ENCODE measurements at places on chromosomes 3 and 15.
A peak's percentile ranks its signal among the peaks of the same experiment; 100 is the strongest.

DNA sequence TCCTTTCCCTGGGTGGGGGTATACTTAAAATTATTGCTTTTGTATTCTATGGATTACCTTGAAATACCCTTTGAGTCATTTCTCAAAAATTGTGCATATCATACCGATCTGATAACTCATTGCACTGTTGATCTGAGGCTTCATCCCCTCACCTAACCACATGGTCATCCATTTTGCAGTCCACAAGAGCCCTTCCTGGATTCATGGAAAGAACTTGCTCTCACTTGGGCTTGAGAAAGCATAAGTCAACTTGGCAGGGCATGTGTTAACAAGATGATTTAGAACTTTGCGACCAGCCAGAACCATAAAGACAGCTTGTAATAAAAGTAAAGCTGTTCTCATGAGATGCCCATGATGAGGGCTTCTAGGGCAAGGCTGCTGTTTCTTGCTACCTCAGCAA is 22.2 kb downstream of the MME start:
- no peak for DNase-seq
- no peaks in the 10 kb centered on the region for H3K36me3 ChIP-seq
- peak overlapping the region; percentile 56 for H3K27ac ChIP-seq
- peaks cover 25% of the 10 kb centered on the region for H3K4me1 ChIP-seq
- no peak overlapping the region for H3K4me3 ChIP-seq

DNA sequence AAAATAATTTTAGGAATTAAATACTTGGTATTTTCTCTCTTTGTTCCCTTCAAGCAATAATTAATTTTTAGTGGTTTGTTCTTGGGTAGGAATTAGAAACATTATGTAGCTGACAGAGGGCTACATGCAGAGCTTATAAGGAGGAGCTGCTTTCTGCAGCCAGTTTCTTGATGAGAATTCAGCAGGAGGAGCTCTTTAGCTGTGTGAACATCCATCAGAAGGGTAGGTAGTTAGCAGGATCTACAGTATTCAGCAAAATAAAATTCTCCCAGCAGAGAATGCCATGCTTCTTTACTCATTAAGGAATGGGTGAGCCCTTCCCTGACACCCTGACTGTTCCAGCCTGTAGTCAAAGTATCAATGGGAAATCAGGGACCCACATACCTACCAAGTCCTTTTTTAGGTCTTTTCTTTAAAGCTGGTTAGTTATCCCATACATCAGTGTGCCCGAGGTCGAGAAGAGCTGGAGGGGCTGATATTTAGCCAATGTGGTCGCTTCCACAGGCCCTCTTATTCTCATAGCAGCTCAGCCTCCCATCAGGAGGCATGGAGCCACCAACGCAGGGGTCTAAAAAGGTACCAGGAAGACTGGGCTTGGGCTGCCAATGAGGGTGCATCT is 54.0 kb downstream of the KCNAB1 start:
- H3K4me3 ChIP-seq: no peak overlapping the region
- H3K36me3 ChIP-seq: no peaks in the 10 kb centered on the region
- DNase-seq: no peak
- peaks cover 1% of the 10 kb centered on the region for H3K27me3 ChIP-seq
- peaks cover 10% of the 10 kb centered on the region for H3K4me1 ChIP-seq

DNA sequence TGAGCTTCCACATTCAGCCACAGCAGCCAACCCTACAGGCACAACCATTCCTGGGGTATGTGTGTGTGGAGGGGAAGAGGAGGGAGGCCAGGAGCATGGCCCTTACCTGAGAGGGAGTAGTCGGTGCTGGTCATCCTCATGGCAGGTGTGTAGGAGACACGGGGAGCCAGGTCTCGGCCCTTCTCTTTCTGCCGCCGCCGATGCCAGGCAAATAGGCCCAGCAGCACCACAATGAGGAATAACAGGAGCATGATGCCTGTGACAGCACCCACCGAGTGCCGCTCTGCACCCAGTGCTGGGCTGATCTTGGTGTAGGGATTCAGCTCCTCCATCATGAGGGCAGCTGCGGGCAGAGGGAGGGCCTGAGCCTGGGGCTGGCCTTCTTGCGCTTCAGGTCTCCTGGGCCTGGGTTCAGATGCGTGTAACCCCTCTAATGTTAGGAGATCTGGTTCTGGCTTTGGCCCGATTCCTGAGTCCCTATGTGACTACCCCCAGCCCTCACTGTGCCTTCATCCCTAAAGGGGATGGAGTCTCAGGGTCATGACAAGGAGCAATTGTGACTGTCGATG is 44.4 kb downstream of the RAB11A start:
- H3K36me3 ChIP-seq: no peaks in the 10 kb centered on the region
- no peak overlapping the region for H3K27ac ChIP-seq
- H3K27me3 ChIP-seq: peaks cover 4% of the 10 kb centered on the region

DNA sequence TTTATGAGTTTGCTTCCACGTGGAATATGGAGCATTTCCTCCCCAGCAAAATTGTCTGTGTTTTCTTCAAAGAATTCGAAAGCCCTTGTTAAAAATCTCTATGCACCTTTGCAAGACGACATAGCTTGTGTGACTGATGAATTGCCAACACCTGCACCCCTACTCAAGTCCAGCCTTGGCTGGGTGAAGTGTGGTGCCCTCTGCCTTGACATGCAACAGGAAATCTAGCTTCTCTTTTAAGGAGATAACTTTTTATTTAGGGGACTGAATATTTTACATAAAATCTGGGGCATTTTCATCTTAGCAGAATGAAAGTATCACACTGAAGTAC is 647 bp downstream of the HMG20A start:
- H3K36me3 ChIP-seq: peaks cover 5% of the 10 kb centered on the region
- H3K4me1 ChIP-seq: peaks cover 29% of the 10 kb centered on the region
- no peak for DNase-seq
- H3K27ac ChIP-seq: peak overlapping the region; percentile 98
- H3K4me3 ChIP-seq: peak overlapping the region; percentile 98

DNA sequence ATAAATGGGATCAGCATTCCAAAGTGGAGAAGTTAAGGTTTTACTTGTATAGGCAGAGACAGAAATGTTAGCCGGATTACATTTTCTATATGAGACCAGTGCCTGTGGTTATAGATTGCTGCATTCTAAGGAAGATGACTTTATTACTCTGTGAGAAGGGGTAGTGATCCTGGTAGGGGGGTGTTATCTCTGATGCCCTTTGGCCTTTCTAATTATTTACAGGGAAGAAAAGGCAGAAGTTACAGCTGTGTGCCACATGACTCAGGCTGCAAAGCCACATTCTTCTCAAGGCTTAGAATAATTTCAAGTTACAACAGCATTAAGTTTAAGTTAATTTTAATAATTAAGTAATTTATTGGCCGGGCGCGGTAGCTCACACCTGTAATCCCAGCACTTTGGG is 2.2 kb upstream of the TMC3 start:
- no peaks in the 10 kb centered on the region for H3K27me3 ChIP-seq
- no peak overlapping the region for H3K27ac ChIP-seq
- no peak for DNase-seq
- H3K36me3 ChIP-seq: no peaks in the 10 kb centered on the region
- H3K4me3 ChIP-seq: no peak overlapping the region
- H3K4me1 ChIP-seq: peaks cover 39% of the 10 kb centered on the region

- H3K27ac ChIP-seq: no peak overlapping the region
These were observed 278.0 kb downstream of the CGGBP1 start for GRCh38 chr3:87780811-87781210.

DNA sequence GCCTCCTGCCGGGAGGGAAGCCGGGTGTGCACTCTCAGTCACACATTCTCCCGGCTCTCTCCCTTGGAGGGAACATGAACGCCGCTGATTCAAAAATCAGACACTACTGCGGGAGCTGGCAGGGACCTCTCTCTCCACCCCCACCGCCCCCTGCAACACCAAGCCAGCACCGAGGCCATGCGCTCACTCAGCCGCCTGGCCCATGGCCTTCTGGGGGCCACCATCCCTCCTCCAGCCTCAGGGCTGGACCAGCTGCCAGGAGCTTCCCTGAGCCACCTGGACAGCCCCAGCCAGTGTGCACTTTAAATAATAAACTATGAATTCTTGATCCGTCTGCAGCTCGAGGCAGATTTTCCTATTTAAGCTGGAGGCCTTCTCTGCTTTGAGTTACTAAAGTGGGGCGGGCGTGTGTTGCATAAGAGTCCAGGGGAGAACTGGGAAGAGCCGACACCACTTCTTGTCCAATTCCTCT is 30.6 kb downstream of the ADAMTS17 start:
- DNase-seq: no peak
- peaks cover 12% of the 10 kb centered on the region for H3K36me3 ChIP-seq
- peaks cover 6% of the 10 kb centered on the region for H3K27me3 ChIP-seq
- H3K27ac ChIP-seq: peak overlapping the region; percentile 62
- H3K4me3 ChIP-seq: peak overlapping the region; percentile 32
- peaks cover 15% of the 10 kb centered on the region for H3K4me1 ChIP-seq

GRCh38 chr15:58513726-58514336 is 82.0 kb downstream of the LIPC start:
- peak overlapping the region; percentile 49 for H3K27ac ChIP-seq
- no peaks in the 10 kb centered on the region for H3K36me3 ChIP-seq
- no peaks in the 10 kb centered on the region for H3K27me3 ChIP-seq
- H3K4me3 ChIP-seq: no peak overlapping the region
- H3K4me1 ChIP-seq: peaks cover 6% of the 10 kb centered on the region
- no peak for DNase-seq

DNA sequence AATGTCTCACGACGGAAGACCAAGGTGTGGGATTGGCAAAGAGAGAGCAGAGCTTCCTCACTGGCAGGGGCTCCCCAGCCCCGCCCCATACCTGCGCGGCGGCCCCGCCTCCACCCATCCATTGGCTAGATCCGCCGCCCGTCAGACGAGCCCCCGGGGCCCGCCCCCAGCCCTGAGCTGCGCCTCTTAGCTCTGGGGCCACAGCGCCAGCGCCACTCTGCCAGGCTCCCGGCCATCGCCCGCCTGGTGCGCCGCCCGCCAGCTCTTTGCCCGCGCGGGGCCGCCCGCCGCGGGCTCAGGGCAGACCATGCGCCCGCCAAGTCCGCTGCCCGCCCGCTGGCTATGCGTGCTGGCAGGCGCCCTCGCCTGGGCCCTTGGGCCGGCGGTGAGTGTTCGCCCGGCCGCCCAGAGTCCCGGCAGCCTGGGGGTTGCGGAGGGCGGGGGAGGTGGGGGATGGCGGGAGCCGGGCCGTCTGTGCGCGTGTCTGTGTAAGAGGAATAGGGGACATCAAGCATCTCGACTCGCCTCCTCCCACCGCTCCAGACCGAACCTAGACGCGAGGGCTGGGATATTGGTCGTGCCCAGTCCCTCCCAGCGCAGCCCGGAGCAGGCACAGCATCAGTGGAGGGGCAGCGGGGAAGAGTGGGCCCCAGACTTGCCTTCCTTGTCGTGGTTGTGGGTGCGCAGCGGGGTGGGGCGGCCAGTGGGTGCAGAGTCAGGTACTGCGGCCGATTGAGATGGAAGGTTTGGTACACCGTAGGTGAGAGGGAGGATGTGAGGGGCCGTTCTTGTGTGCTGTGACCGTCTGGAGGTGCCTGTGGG is at the start of gene VIPR1:
Gene VIPR1 (plus strand): TSS at position 215 of the 822 bp plus-strand sequence. CDS start 93 bp downstream, at position 308.
- no peaks in the 10 kb centered on the region for H3K36me3 ChIP-seq
- DNase-seq: peak; percentile 62
- peaks cover 26% of the 10 kb centered on the region for H3K27me3 ChIP-seq
- peaks cover 6% of the 10 kb centered on the region for H3K4me1 ChIP-seq

DNA sequence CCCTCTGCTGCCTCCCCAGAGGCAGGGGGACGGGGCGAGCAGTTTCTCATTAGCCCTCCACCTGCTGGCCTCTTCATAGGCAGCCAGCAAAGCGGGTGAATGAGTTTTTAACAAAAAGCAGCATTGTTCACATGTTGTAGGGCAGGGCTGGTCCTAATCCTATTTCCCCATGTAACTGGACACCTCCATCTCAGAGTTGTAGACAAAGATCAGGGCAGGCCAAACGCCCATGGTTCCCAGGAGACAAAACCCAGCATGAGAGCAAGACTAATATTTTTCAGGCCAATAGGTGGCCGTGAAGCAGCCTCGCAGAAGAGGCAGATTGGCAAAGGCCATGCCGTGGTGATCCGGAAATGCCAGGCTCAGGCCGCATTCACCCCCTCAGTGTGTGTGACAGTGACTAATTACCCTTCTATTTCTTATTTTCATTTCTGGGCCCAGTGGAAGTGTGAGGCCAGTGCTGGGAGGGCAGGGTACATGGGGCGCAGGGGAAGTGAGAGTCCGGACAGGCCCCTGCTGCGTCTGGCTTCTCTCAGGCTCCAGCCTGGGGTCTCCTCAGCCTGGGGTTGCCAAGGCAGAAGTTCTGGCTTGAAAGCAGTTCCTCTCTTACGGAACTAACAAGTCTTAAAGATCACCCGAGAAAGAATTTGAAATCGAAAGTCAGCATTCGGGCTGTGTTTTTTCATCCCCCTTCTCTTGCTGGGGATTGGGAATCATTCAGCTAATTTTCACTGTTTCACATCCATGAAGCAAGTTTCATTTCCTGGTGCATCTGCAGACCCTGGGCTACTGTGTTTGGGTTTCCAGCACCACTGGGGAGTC is 64.8 kb downstream of the BOC start:
- peak overlapping the region; percentile 38 for H3K27ac ChIP-seq
- H3K4me3 ChIP-seq: no peak overlapping the region
- peaks cover 21% of the 10 kb centered on the region for H3K4me1 ChIP-seq
- peaks cover 10% of the 10 kb centered on the region for H3K36me3 ChIP-seq
- peak; percentile 47 for DNase-seq

DNA sequence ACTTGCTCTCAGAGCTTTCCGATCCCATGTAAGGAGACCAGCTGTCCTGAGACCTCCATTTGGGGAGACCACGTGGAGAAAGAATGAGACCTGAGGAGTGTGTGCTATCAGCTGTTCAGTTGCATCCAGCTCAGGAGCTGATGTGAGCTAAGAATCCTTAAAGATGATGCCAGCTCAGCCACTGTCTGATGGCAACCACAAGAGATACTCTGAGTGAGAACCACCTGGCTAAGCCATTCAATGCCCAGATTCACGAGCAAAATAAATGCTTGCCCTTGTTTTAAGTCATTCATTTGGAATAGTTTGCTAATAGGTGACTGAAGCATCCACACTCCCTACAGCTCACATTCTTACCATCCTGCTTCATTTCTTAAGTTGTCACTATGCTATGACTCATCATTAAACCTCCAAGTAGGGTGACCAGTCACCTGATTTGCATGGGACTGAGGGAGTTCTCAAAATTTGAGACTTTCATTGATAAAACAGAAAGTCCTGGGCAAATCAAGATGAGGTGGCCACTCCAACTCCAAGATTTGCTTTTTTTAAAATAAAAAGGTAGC is 56.4 kb downstream of the SPTSSB start:
- no peaks in the 10 kb centered on the region for H3K36me3 ChIP-seq
- H3K4me3 ChIP-seq: no peak overlapping the region
- H3K4me1 ChIP-seq: no peaks in the 10 kb centered on the region
- no peak for DNase-seq
- H3K27ac ChIP-seq: no peak overlapping the region
- H3K27me3 ChIP-seq: peaks cover 1% of the 10 kb centered on the region

GRCh38 chr15:42191610-42192346 is 16.3 kb downstream of the VPS39 start:
- H3K4me3 ChIP-seq: no peak overlapping the region
- no peaks in the 10 kb centered on the region for H3K27me3 ChIP-seq
- peaks cover 5% of the 10 kb centered on the region for H3K36me3 ChIP-seq
- no peak for DNase-seq

DNA sequence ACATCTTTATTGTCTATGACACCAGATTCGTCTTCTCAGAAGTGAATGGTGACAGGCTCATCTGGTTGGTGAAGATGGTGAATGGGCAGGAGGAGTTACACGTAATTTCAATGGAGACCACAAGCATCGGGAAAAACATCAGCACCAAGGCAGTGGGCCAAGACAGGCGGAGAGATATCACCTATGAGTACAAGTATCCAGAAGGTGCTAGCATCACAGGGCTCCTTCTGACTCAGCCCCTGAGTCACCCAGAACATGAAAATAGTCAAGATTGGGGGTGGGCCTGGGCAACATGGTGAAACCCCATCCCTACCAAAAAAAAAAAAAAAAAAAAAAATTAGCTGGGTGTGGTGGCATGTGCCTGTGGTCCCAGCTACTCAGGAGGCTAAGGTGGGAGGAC is 32.6 kb downstream of the TGM4 start:
- no peak overlapping the region for H3K27ac ChIP-seq
- H3K36me3 ChIP-seq: no peaks in the 10 kb centered on the region
- no peak for DNase-seq
- no peaks in the 10 kb centered on the region for H3K27me3 ChIP-seq
- H3K4me1 ChIP-seq: no peaks in the 10 kb centered on the region
